CD4-positive, alpha-beta T cell (primary cell): ENCODE measurements at places on chromosomes 7 and 10.

- no peak for DNase-seq
Measured at GRCh38 chr10:6813856-6814255, 233.8 kb upstream of the PRKCQ start.

DNA sequence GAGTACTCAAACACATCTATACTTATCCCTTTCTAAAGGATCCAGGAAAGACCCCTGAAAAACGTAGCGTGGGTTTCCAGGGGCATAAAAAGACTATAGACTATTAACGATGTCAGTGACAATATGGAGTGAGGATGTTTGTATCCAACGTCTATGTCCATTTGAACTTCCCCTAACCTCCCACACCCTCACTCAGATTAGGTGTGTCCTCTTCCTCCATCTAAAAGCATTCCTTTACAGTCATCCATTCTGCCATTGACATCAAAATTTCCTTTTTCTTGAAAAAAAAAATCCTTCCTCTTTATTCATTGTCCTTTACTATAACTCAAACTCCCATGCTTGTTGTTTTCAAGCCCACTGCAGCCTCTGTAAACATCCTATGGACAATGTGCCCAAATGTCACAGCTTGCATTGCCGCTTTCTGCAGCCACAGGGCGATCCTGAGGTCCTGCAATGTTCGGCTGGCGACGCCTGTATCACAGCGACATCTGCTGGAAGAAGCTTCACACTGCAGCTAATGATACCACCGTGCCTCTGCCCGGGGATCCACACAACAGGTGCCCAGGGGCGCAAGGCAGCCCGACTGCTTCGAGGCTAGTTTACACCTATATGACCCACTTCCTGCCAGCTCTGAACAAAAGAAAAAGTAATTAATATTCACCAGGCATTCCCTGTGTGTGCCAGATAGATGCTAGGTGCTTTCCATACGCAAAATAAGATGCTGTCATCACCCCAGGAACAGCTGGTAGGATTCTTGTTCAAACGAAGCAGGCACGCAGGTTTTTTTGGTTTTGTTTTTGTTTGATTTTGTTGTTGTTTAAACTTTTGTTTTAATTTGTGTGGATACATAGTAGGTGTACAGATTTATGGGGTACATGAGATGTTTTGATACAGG lies 267.9 kb upstream of the GHITM start:
- DNase-seq, result peak; percentile 33

- DNase-seq, result no peak
Measured at GRCh38 chr10:46301721-46302479, 15.1 kb downstream of the ANTXRL start.

- no peak for DNase-seq
Measured at GRCh38 chr10:58479045-58479444, 33.6 kb upstream of the BICC1 start.

GRCh38 chr10:17219024-17219423 lies 9.0 kb upstream of the VIM start:
- no peak for DNase-seq

- no peak for DNase-seq
Measured at GRCh38 chr7:33044986-33045385, 17.6 kb downstream of the NT5C3A start.

- no peak for DNase-seq
Measured at GRCh38 chr7:101589052-101589451, 40.0 kb downstream of the MYL10 start.

- DNase-seq, result no peak
Measured at GRCh38 chr10:129741280-129741977, 222.6 kb downstream of the EBF3 start.

GRCh38 chr10:74799721-74800221 lies 26.6 kb upstream of the KAT6B start:
- DNase-seq, result no peak

- DNase-seq, result no peak
Measured at GRCh38 chr10:105409370-105409769, 768.3 kb downstream of the SORCS3 start.

- no peak for DNase-seq
Measured at GRCh38 chr7:18458830-18459229, 36.7 kb upstream of the HDAC9 start.

DNA sequence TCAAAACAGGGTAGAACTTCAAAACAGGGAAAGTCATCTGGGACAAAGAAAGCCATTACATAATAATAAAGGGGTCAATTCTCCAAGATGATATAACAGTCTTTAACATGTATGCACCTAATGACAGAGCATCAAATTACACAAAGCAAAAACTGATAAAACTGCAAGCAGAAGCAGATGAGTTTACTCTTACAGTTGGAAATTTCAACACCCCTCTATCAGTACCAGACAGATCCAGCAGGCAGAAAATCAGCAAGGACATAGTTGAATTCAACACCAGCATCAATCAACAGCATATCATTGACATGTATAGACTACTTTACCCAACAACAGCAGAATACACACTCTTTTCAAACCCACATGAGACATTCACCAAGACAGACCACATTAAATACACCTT lies 233.0 kb upstream of the NEBL start:
- DNase-seq, result no peak

- no peak for DNase-seq
Measured at GRCh38 chr7:52863652-52864051, 171.8 kb upstream of the POM121L12 start.

- no peak for DNase-seq
Measured at GRCh38 chr7:55574051-55574717, 1.9 kb upstream of the VOPP1 start.

GRCh38 chr10:18397906-18398305 lies 253.5 kb downstream of the NSUN6 start:
- no peak for DNase-seq

GRCh38 chr10:44326474-44327030 lies 58.3 kb downstream of the CXCL12 start:
- DNase-seq, result no peak

DNA sequence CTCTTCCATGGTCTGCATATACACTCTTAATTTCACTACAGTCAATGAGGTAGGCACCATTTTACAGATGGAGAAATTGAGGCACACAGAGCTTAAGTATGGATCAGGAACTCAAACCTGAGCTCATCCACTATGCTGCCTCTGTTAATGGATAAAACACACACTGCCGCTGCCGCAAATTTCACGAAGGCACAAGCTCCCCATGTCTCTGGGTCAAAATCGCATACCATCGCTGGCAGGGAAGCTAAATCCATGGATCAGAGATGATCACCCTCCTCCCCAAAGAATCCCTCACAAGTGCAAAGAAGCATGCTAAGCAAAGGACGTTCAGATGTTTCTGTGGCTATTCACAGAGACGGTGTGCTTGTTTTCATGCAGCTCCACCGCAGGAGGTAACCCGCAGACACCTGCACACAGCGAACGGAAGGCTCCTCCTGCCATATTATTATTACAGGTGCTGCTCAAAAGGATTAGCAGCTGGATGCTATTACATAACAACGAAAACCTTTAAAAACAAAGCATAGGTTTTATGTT lies 109.3 kb downstream of the UBE2H start:
- no peak for DNase-seq

- no peak for DNase-seq
Measured at GRCh38 chr10:109996766-109997171, 11.0 kb upstream of the ADD3 start.

GRCh38 chr7:12322284-12322902 lies 81.3 kb downstream of the VWDE start:
- peak; percentile 51 for DNase-seq

DNA sequence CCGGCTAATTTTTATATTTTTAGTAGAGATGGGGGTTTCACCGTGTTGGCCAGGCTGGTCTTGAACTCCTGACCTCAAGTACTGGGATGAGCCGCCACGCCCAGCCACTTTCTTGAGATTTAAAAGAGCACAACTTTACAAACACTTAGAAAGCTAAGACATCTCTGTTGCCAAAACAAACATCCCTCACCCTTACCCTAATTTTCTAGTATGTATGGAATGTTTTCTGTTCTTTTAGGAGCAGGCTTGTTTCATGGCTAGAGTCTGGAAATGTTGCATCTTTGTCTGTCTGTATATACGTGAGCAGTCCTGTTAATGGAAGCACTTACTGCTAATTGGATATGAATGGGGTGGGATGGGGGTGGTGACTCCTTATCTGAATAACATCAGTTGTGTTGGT lies 2.9 kb downstream of the OLAH start:
- DNase-seq, result no peak

- peak; percentile 77 for DNase-seq
Measured at GRCh38 chr10:96339956-96340904, 18.6 kb downstream of the OPALIN start.

GRCh38 chr7:22316914-22317313 lies 40.0 kb downstream of the RAPGEF5 start:
- no peak for DNase-seq

DNA sequence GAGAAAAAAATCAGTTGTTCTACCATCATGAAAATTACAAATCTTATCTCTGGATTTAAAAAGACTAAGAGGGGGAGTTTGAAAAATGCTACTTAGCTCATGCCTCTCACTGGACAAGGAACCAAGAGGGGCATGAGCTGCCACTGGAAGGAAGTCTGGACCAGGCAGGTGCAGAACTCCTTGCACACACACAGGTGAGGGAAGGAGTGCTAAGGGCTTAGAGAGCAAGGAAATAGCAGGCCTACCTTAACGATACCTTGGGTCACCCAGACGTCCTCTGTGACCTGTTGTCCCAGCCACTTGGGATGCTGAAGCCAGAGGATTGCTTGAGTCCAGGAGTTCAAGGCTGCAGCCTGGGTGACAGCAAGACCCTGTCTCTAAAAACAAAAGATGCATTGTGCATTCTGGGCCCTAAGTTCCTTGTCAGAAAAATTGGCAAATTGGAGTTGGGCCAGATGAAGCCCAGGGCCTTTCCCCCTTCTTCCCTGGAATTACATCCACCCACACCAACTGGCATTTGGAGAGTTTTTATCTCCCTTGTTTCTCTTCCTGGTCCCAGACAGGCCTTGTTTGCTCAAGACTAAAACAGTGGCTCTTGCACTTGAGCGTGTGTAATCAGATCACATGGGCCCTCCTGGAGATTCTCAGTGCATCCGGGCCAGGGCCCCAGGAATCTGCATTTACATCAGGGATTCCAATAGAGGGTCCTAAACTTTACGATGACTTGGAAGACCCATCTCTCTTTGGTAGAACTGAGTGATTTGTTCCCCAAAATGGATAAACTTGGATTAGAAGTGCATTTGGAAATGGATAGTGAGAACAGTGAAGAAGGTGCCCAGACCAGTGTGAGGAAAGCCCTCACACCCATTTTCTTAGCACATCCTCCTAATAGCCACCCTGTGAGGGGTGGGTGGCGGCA lies 3.0 kb downstream of the DDIT4 start:
- DNase-seq, result no peak

- no peak for DNase-seq
Measured at GRCh38 chr7:9958486-9958885, 1015.2 kb upstream of the PHF14 start.

DNA sequence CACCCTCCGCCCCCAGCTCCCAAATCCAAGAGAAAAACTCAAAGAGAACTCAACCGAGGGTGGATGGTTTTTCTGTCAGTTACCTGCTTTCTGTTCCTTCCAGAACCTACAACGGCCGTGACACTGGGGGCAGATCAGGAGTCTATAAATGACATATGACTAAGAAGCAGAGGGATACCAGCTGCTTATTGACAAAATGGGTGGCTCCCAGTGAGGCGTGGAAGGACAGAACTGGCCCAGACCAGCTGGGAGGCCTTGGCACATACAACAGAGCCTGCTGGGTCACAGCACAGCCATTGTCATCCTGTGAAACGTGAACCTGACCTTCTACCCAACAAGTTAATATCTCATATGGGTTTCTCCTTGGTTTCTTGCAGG lies 84.3 kb upstream of the ADRB1 start:
- no peak for DNase-seq

DNA sequence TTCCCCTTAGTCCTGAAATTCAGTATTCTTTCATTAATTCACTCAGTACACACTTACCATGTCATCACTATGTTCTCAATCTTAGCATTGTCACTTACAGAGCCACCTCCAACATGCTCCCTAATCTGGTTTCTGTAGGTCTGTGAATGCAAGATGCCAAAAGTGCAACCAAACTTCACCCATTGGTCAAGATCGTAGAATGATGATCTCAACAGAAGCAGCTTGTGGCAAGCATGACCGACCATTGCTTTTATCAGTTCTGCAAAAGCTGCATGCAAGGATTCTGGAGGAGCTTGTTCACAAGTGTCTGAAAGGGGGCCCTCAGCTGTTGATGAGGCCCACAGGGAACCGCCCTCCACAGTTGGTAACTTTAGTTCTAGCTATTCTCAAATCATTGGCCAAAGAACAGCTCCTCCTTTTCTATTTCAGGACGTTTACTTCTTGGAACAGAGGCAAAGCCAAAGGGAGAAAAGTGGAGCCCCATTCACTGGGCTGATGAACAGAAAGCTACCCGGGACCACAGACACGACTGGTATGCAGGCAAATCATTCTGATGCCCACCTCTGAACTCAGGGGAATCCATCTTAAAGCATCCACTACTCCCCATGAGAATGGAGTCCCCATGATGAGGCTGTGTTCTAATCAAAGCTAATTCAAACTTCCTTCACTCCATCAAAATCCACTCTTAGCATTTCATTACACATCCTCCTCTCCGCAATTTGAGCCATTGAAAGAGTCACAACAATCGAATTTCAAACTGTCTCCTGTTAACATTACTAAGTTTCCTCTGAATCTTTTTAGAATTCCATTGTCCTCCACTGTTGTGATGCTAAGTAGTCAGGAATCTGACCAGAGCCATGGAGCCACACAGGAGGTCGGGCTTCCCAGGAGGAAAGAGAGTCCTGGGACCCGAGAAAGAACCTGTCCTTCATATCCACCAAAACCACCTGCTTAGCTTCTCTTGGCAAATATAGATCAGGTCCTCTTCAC lies 13.9 kb downstream of the GRB10 start:
- no peak for DNase-seq

- no peak for DNase-seq
Measured at GRCh38 chr10:94186722-94187121, 176.0 kb downstream of the NOC3L start.

DNA sequence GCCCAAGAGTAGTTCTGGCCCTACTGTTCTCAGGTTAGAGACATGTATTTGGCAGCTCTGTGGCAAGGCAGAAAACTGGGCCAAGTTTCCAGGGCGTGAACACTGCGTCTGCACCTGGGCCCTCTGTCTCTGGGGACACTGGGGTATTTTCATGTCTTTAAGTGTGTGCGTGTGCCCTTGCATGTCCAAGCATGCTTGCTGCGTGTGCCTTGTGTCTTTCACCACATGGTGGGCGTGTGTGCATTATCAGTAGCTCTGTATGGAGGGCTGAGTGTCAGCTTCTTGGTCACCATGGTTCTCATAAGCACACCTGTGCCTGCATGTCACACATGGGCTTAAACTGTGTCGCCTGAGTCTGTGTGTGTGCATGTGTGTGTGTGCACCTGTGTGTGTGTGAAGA lies 69.3 kb downstream of the HIPK2 start:
- no peak for DNase-seq

DNA sequence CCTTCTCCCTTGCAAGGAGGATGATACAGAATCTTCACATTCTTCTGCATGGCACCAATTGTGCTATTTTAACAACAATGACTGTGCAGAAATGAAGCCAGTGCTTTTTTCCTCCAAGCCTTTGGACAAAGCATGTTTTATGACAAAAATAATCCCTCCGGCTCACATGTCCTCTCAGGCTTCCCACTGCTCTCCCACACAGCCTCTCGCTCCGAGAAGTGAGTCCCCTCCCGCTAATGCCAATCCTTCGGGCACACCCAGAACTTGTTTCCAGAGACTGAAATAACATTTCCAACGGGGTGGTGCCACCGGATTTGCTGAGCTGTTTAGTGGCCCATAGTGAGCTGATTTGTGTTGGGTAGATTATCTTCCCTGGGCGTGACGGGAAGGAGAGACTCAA lies 35.8 kb downstream of the RBM17 start:
- no peak for DNase-seq

GRCh38 chr7:128264477-128264876 lies 23.4 kb downstream of the LEP start:
- no peak for DNase-seq
